ENCODE measurements at places on chromosomes 5 and 9. TPM values are rescaled to one million over a fixed set of nuclear protein-coding genes. Genes with fewer than 3 reads are reported as not detected.

DNA sequence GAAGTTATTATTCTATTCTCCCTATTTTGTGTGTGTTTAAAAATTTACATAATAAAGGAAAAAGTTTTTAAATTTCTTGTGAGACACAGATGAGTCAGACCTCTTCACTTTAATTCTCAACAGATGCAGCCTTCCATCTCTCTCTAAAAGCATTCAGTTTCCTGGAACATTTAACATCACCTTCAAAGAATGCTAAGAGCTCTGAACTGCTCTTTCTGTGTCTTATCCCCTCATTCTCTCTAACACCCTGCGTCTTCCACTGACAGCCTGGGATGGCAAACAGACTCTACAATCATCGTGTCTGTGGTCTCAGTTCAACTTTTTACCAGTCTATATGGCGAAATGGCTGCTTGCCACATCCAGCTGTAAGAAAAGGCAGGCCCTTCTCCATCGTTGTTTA, 173.0 kb downstream of the HINT1 start:
- DNase-seq, result no peak
- no peaks in the 10 kb centered on the region for H3K36me3 ChIP-seq
- no peaks in the 10 kb centered on the region for H3K27me3 ChIP-seq
- no peak overlapping the region for H3K4me3 ChIP-seq
- H3K4me1 ChIP-seq, result no peaks in the 10 kb centered on the region
- H3K27ac ChIP-seq, result no peak overlapping the region

Gene TMEFF1
- total RNA-seq, result 14.6 TPM

- DNase-seq, result no peak
- H3K27me3 ChIP-seq, result no peaks in the 10 kb centered on the region
- H3K4me1 ChIP-seq, result peaks cover 3% of the 10 kb centered on the region
- no peak overlapping the region for H3K4me3 ChIP-seq
- no peak overlapping the region for H3K27ac ChIP-seq
- no peaks in the 10 kb centered on the region for H3K36me3 ChIP-seq
Observed at GRCh38 chr5:91135475-91136248, 247.5 kb downstream of the ARRDC3 start.

DNA sequence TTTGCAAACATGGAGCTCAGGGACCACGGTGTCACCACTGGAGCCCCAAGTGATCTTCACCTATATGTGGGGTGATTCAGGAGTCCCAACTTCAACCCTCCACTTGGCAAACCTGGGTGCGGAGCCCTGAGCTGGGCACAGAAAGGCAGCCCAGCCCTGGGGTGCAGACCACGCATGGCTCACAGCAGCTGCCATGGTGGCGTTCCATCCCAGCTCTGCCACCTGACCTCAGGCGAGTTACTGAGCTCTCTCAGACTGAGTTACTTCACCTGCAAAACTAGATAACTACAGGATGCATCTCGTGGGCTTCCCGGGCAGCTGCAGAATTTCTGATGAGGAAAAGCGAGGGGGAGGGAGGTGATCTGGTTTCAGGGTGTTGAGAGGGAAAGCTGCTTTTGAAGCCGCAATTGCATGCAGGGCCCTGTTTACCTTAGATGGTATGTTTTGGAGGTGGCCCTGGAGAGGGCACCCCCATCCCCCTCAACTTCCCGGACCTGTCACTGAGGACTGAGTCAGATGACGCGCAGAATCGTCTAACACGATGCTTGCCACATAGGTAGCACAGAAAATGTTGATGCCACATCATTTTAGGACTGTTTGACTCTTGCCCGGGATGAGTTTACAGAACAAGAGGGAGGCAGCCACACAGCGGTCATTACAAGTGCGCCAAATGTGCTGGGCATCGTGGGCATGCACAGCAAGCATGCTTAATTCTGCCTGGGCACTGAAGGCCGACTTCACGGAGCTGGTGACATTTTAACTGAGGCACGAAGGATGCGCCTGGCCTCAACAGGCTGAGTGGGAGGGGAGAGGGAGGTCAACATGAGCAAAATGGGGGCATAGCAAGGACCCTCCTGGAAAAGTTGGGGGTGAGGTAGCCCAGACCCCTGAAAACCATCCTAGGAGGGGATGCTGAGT, 154.6 kb downstream of the COL23A1 start:
- no peak overlapping the region for H3K27ac ChIP-seq
- no peaks in the 10 kb centered on the region for H3K36me3 ChIP-seq
- no peak overlapping the region for H3K4me3 ChIP-seq
- no peak for DNase-seq

Gene SPARC
- 3,114 TPM for total RNA-seq

- H3K36me3 ChIP-seq, result no peaks in the 10 kb centered on the region
- no peak overlapping the region for H3K27ac ChIP-seq
- peaks cover 4% of the 10 kb centered on the region for H3K4me1 ChIP-seq
- no peak overlapping the region for H3K4me3 ChIP-seq
- no peak for DNase-seq
Observed at GRCh38 chr5:95686651-95687050, 3.9 kb upstream of the SPATA9 start.

DNA sequence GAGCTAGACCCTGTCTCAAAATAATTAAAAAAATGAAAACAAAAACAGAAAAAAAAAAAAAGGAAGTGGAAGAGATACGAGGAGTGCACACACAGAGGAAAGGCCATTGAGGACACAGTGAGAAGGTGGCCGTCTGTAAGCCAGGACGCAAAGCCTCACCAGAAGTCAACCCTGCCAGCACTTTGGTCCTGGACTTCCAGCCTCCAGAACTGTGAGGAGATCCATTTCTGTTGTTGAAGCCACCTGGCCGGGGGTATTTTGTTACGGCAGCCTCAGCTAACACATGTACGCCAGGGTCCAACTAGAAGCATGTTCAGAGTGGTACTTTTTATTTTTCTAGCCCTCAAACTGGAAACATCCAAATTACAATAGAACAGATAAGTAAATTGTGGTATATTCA, 21.8 kb downstream of the SLC35D2 start:
- H3K4me3 ChIP-seq, result no peak overlapping the region
- peaks cover 4% of the 10 kb centered on the region for H3K36me3 ChIP-seq
- no peaks in the 10 kb centered on the region for H3K27me3 ChIP-seq
- H3K4me1 ChIP-seq, result no peaks in the 10 kb centered on the region

- no peak overlapping the region for H3K27ac ChIP-seq
- DNase-seq, result no peak
- H3K27me3 ChIP-seq, result peaks cover 4% of the 10 kb centered on the region
- no peaks in the 10 kb centered on the region for H3K4me1 ChIP-seq
- no peaks in the 10 kb centered on the region for H3K36me3 ChIP-seq
Observed at GRCh38 chr9:126295516-126295915, 31.1 kb upstream of the MVB12B start.

Gene RETREG1
- total RNA-seq, result not detected

GRCh38 chr9:113223963-113224362, 2.6 kb downstream of the SLC31A1 start:
- DNase-seq, result no peak
- no peak overlapping the region for H3K4me3 ChIP-seq
- no peaks in the 10 kb centered on the region for H3K27me3 ChIP-seq
- H3K27ac ChIP-seq, result no peak overlapping the region
- no peaks in the 10 kb centered on the region for H3K36me3 ChIP-seq
- peaks cover 21% of the 10 kb centered on the region for H3K4me1 ChIP-seq

- DNase-seq, result no peak
- no peaks in the 10 kb centered on the region for H3K27me3 ChIP-seq
- H3K4me1 ChIP-seq, result peaks cover 3% of the 10 kb centered on the region
- no peak overlapping the region for H3K4me3 ChIP-seq
- H3K36me3 ChIP-seq, result no peaks in the 10 kb centered on the region
Observed at GRCh38 chr5:133742431-133742988, 130.2 kb upstream of the FSTL4 start.

- H3K27ac ChIP-seq, result no peak overlapping the region
- no peaks in the 10 kb centered on the region for H3K27me3 ChIP-seq
- H3K4me3 ChIP-seq, result no peak overlapping the region
- H3K4me1 ChIP-seq, result no peaks in the 10 kb centered on the region
Observed at GRCh38 chr9:31137176-31138160, 1247.0 kb upstream of the ACO1 start.

All from endothelial cell of umbilical vein (primary cell).